RPMI7951 (cell line): ENCODE measurements at places on chromosomes 5 and 9. TPM values are rescaled to one million over a fixed set of nuclear protein-coding genes. Genes with fewer than 3 reads are reported as not detected.

Gene ARHGEF39
- total RNA-seq = 7.6 and 14.2 TPM in 2 replicates

Gene TOPORS
- total RNA-seq = 15.8 and 23.8 TPM in 2 replicates

Gene WNK2
- total RNA-seq = not detected in 2 replicates

Gene C5orf34
- 14.5 and 20.3 TPM in 2 replicates for total RNA-seq

GRCh38 chr5:174522480-174523260 lies 201.7 kb upstream of the MSX2 start:
- no peak for DNase-seq

GRCh38 chr5:75335952-75336614 lies 937 bp upstream of the HMGCR start:
- DNase-seq = peak; percentile 82

GRCh38 chr5:158670201-158670600 lies 429.5 kb downstream of the EBF1 start:
- DNase-seq = no peak

DNA sequence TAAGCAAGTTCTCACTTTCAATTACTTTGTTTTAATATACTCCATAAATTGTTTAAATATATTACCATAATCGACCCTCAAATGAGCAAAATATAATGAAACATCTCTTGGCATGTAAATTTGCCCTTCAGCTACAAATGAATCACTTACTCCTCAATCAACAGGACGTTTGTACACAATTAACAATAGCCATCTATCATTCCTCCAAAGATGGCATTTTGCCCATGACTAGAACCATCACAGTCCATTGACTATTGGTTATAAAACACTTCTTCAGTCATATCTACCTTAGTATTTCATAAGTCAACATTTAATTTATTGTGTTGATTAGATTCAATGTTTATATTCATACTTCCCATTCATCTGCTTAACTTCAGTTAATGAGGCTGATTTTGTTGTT lies 127.2 kb downstream of the CTNND2 start:
- DNase-seq = no peak

- DNase-seq = no peak
Observed at GRCh38 chr9:108672475-108673190, 183.2 kb downstream of the ACTL7B start.

DNA sequence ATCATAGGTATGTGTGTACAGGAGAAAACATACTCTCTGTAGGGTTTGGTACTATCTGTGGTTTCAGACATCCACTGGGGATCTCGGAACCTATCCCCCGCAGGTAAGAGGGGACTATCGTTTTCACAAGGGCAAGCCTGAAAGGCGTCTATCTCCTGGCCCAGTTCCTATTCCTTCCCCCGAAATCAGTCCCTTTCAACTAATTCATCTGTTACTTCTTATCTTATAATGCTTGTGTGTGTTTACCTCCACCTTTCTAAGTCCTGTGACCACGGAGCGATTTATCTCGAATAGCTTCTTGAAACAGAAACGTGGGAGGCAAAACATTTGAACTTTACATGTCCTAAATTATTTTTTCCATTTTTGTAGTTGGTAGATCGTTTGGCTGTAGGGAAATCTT lies 11.4 kb downstream of the ABO start:
- DNase-seq = no peak

DNA sequence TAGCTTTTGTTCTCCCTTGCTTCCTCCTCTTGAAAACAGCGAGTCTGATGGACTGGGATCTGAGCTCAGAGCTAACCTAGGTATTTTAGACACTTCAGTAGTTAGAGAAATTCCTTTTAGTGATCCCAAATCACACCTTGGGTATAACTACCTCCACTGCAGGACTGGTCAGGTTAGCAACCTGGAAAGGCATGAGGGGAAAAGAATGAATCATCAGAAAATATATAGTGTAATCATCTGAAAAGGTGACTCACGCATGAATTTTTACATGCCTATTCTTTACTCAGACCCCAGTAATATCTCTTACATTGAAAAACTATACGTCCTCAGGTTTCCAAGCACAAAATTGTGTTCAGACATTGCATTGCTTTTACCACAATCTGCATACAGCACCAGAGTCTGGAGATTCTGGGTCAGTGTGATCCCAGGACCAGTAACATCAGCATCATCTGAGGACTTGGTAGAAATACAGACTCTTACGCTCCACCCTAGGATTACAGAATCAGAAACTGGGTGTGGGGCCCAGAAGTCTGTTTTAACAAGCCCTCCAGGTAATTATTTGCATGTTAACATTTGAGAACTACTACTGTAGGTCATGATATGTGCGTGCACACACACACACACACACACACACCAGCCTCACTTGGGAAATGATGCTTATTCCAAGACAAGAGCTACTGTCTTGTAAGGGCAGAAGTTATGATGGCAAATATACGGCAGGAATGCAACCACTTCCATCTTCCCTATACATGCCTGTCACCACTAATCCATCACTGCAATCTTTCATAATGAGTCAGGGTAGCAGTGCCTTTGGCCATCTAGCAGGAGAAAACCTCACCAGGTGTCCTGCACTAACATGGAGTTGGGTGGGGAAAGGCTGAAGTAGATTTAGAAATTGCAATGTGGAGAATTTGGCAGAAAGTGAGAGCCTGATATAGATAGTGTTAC lies 271.6 kb upstream of the MAP3K1 start:
- DNase-seq = peak; percentile 61

DNA sequence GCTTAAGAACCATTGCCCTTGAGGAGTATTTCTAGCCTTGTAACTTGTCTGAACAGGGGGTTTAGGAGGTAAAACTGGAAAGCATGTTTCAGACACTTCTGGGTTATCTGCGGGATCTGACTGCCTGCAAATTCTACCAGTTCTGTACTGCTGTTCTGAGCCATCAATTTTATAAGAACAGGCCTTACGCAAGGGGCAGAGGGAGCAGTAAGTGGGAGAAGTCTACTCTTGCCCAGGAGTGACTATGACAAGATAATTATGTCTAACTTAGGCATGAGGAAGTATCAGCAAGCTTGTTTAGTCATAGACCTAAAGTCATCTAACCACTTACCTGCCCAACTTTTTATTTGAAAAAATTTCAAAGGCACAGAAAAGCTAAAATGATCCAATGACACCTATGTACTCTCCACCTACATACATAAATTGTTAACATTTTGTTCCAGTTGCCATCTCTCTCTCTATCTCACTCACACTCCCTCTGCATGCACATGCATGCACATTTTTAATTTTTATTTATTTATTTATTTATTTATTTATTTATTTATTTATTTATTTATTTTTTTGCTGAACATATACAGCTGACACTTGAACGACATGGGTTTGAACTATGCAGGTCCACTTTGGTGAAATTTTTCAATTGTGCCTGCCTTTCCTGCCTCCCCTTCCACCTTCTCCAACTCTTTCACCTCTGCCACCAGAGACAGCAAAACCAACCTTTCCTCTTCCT lies 18.4 kb upstream of the DEPDC1B start:
- DNase-seq = no peak
